ENCODE measurements at places on chromosomes 5 and 9. TPM values are rescaled to one million over a fixed set of nuclear protein-coding genes. Genes with fewer than 3 reads are reported as not detected.
A peak's percentile ranks its signal among the peaks of the same experiment; 100 is the strongest.

GRCh38 chr9:105114964-105115728 lies 129.3 kb upstream of the SLC44A1 start:
- no peak for DNase-seq
- no peaks in the 10 kb centered on the region for H3K27me3 ChIP-seq
- no peaks in the 10 kb centered on the region for H3K36me3 ChIP-seq
- peaks cover 13% of the 10 kb centered on the region for H3K4me1 ChIP-seq

DNA sequence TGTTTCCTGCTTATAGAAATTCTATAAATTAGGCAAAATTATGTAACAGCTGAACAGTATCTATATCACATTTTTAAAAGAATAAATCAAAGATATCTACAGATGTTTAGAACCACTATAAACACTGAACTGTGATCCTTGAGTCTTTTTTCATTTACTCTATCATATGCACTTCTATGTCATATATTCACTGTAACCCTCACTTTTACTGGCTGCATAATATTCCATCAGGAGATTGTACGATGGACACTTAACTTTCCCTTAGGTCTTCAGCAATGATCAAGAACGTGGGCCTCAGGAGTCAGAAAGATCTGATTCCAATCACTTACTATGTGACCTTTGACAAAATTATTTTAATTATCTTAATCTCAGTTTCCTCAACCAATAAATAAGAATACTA lies 41.0 kb downstream of the CLINT1 start:
- no peaks in the 10 kb centered on the region for H3K27me3 ChIP-seq
- DNase-seq, result no peak
- H3K27ac ChIP-seq, result no peak overlapping the region

- no peak overlapping the region for H3K27ac ChIP-seq
- H3K4me3 ChIP-seq, result no peak overlapping the region
- no peak for DNase-seq
- no peaks in the 10 kb centered on the region for H3K4me1 ChIP-seq
- H3K36me3 ChIP-seq, result no peaks in the 10 kb centered on the region
- H3K27me3 ChIP-seq, result peaks cover 68% of the 10 kb centered on the region
These were observed 20.9 kb upstream of the ZBTB43 start for GRCh38 chr9:126783949-126784348.

The SOX30 gene
- not detected for total RNA-seq

DNA sequence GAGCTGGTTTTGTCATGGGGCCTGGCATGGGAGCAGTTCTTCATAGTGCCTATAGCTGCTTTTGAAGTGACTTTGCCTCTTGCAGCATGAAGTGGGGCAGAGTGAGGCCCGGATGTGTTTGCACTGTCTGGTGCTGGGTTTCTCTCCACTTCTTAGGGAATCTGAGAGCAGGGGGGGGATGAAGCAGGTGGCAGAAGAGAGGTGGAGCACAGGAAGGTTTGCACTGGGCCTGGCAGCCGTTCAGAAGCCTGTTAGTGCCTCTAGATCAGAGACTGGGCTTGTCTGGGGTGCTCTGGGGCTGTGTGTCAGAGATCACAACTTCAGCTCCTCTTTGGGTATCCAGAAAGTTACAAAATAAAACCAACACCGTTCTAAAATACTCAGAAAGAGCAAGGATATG lies 18.4 kb downstream of the USP20 start:
- H3K4me1 ChIP-seq, result no peaks in the 10 kb centered on the region
- no peaks in the 10 kb centered on the region for H3K27me3 ChIP-seq
- H3K4me3 ChIP-seq, result no peak overlapping the region
- H3K36me3 ChIP-seq, result peaks cover 20% of the 10 kb centered on the region

- H3K4me1 ChIP-seq, result peaks cover 1% of the 10 kb centered on the region
- H3K4me3 ChIP-seq, result no peak overlapping the region
These were observed 68.7 kb upstream of the WDR41 start for GRCh38 chr5:77560677-77561263.

The PCDHA10 gene
- total RNA-seq, result 18.3 TPM

The ARHGEF37 gene
- 2.4 TPM for total RNA-seq

The RAPGEF6 gene
- 28.4 TPM for total RNA-seq

The CCNI2 gene
- 0.36 TPM for total RNA-seq

GRCh38 chr5:119019949-119020348 lies 31.6 kb upstream of the DTWD2 start:
- H3K4me3 ChIP-seq, result no peak overlapping the region
- H3K36me3 ChIP-seq, result peaks cover under 1% of the 10 kb centered on the region
- peaks cover 7% of the 10 kb centered on the region for H3K4me1 ChIP-seq
- no peak overlapping the region for H3K27ac ChIP-seq

The APC gene
- total RNA-seq, result 46.6 TPM

DNA sequence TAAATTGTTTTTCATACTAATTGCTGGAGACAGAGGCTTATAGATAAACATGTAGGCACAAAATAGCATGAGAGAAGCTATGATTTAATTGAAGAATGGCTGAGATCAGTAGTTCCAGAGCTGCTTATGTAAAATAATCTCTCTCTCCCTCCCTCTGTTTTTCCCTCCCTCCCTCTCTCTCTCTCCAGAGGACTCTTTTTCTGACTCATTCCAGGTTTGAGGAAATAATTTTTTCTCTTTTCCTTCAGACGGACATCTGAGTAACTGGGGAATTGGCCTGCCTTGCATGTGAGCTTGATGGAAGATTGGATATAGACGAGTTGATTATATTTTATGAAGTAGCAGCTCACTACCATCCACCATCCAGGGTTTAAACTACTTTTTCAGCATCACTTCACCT lies 35.5 kb downstream of the KCTD16 start:
- H3K27ac ChIP-seq, result no peak overlapping the region
- H3K4me1 ChIP-seq, result peaks cover 37% of the 10 kb centered on the region
- DNase-seq, result no peak
- H3K36me3 ChIP-seq, result no peaks in the 10 kb centered on the region
- H3K4me3 ChIP-seq, result peak overlapping the region; percentile 84
- H3K27me3 ChIP-seq, result peaks cover 12% of the 10 kb centered on the region

- H3K27me3 ChIP-seq, result peaks cover 13% of the 10 kb centered on the region
- DNase-seq, result no peak
- H3K4me1 ChIP-seq, result no peaks in the 10 kb centered on the region
These were observed 375.6 kb upstream of the CLINT1 start for GRCh38 chr5:158234323-158235158.

DNA sequence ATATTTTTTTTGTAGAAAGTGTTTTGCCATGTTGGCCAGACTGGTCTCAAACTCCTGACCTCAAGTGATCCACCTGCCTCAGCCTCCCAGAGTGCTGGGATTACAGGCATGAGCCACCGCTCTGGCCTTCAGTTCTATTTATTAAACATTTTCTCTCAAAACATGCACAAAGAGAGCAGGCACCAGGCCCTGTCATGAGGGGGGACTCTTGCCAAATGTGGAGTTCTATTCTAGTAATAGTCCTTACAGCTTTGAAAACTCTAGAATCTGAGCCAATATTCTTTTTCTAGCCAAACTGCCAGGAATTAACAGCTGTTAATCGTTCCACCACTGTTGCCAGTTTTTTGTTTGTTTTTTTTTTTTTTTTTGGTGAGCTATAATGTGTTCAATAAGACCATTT lies 124.6 kb downstream of the TARS1 start:
- peaks cover 2% of the 10 kb centered on the region for H3K36me3 ChIP-seq
- no peak overlapping the region for H3K27ac ChIP-seq
- no peak overlapping the region for H3K4me3 ChIP-seq

Measured in progenitor cell of endocrine pancreas (in vitro differentiated cells).